DMS79 treated with DMSO at 0.1 percent for 48 hours (cell line): ENCODE measurements at places on chromosomes 4 and X.

- DNase-seq: no peak
Observed at GRCh38 chrX:50877310-50877709, 33.2 kb upstream of the BMP15 start.

- DNase-seq: no peak
Observed at GRCh38 chr4:88911246-88912212, 145.5 kb downstream of the FAM13A start.

DNA sequence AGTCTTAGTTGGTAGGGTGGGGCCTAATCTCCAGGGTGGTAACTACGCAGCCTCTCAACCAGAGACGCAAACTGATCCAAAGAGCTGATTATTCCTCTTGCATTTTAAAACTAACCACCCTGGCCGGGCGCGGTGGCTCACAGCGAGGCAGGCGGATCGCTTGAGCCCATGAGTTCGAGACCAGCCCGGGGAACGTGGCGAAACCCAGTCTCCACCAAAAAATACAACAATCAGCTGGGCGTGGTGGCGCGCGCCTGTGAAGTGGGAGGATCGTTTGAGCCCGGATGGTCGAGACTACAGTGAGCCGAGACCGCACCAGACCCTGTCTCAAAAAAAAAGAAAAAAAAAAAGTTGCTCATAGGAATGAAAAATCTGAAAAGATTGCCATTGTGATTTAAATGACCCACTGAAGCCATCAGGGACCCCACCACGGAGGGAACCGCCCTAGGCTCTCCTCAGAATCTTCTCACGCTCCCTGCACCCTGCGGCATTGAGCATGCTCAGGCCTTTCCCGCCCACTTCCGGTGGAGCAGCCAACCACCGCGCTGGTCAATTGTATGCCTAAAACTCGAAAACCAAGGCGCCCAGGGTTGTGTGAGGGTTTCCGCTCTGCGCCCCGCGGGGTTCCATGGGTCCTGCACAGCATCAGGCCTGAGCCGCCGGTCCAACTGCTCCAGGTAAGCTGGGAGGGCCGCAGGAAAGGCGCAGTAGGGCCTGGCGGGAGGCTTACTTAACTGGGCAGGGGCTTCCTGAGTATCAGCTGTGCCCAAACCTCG lies at the start of gene TRIM60:
Gene TRIM60, plus strand, starts transcription at position 564 of the 776 bp plus-strand sequence. CDS start 8,074 bp downstream, outside the sequence.
- no peak for DNase-seq

GRCh38 chr4:19380600-19380999 lies 871.1 kb upstream of the SLIT2 start:
- no peak for DNase-seq

- DNase-seq: no peak
Observed at GRCh38 chr4:53676402-53676871, 85.2 kb upstream of the LNX1 start.

DNA sequence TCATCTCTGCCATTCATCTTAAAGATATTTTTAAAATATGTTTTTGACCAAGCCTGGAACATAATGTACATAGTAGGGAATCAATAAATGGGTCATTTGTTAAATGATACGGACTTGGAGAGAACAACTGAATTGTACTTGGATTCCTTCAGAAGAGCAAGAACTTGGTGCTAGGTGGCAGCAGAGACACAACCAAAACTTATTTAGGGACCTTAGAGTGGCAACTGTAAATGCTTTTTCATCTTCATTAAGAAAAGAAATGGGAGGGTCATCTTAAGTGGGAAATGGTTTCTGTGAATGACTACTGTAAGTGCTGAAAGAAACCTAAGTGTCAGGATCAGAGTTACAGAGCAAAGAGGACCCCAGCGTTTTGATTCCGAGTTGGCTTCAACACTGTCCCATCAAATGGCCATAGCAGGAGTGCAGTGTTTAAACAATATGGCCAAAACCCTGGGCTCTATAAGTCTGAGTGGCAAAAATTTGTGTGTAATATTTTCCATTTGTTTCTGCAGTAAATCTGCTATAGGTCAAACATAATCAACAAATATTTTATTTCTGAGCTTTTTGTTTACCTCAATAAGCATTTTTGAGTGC lies 213.6 kb downstream of the PALLD start:
- no peak for DNase-seq

DNA sequence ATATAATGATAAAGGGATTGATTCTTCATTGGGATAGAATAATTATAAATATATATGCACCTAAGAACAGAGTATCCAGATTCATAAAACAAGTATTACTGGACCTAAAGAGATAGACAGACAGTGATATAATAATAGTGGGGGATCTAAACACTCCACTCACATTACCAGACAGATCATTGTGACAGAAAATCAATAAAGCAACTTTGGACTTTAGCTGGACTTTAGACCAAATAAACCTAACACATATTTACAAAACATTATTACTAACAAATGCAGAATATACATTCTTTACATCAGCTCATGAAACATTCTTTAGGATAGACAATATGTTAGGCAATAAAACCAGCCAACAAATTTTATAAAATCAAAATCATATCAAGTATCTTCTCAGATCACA lies 14.6 kb downstream of the AGTR2 start:
- DNase-seq: no peak

DNA sequence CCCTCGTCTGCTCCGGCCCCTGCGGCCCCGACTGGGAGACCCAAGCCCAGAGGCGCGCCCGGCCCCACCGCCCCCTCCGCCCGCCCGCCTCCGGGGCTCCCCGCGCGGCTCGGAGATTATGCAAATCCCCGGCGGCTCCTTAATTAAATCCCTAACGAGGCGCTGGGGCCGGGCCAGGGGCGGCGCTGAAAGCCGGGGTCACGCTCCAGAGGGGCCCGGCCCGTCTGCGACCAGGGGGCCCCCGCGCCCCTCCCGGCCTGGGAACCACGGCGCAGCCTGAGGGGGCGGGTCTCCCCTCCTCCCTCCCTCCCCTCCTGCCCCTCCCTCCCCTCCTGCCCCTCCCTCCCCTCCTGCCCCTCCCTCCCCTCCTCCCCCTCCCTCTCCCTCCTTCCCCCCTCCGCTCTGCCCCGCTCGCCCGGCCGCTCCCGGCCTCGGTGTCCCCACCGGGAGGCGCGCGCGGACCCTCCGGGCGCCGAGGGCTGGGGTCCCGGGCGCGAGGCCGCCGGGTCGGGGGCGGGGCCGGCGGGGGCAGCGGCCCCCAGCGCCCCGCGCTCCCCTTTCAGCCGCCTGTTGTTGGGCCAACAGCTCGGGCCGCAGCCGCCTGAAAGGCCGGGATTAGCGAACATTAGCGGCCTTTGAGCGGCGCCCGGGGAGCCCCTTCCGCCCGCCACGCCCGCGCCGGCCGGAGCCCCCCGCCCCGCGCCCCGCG lies 25.9 kb upstream of the FGFR3 start:
- no peak for DNase-seq

DNA sequence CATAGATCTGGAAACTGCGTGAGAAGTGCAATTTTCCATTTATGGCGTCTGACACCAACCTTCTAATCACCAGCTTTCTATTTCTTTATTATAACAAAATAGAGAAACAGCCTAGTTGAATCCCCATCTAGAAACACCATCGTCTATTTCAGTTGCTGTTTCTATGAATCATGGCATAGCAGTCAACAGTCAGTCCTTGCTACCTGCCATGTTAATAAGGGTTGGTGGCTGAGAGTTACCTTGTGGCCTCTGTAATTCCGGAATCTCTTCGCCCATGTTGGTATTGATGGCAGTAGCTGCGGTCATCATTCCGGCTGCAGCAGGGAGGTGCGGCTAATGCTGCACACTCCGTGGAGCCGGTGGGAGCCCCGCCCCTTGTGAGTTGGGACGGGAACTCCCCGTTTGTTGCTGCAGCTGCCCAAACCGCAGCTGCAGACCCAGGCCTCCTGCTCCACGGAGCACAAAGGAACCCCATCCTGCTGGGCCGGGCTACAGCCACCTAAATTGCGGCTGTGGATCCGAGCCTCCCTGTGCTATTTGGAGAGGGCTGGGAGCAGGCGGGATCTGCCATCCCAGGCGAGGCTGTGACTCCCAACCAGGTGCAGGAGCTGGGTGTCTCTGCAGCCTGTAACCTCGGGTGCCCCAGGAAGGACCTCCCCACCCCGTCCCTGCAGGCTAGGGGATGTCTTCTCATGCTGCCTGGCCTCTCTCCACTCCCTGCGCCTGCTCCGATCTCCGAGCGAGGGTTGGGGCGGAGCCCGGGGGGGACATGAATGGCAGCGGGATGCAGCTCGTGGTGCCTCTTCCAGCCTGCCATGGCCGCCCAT lies 115.4 kb upstream of the STK26 start:
- no peak for DNase-seq

DNA sequence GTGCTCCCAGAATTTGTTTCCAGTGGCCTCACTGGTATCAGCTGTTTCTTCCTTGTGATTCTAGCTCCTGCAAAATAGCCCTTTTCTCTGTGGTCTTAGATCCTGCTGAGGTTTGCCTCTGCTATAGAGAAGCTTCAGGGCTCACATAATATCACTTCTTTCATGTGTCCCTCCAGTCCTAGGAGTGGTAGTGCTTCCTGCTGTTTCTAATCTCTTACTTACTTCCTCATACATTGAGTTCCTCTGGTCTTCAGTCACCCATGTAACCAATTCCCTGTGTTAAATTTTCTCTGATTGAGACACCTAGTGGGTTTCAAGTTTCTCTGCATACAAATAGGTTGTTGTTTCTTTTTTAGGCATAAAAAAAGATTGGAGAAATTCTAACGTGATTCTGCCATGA lies 1567.9 kb downstream of the ARAP2 start:
- no peak for DNase-seq

GRCh38 chr4:149985981-149986380 lies 92.3 kb upstream of the DCLK2 start:
- DNase-seq: no peak

- no peak for DNase-seq
Observed at GRCh38 chr4:93648258-93648657, 180.3 kb upstream of the ATOH1 start.

DNA sequence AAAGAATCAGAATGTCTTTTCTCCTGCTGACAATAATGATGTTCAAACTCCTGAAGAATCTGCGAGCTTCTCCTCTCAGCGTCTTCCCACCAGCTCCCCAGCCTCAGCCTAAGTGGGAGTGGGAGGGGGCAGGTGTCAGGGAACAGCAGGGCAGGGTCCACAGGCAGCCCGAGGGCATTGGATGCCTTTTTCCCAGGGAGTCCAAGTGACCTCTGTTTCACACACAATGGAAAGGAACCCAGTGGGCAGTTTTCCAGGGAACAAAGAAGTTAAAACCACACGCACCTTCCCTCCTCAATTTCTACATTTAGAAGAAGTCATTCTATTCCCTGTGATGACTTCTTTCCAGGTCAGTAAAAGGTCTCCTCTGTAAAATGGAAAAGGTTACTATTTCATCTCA lies 278.5 kb downstream of the PARM1 start:
- DNase-seq: no peak

DNA sequence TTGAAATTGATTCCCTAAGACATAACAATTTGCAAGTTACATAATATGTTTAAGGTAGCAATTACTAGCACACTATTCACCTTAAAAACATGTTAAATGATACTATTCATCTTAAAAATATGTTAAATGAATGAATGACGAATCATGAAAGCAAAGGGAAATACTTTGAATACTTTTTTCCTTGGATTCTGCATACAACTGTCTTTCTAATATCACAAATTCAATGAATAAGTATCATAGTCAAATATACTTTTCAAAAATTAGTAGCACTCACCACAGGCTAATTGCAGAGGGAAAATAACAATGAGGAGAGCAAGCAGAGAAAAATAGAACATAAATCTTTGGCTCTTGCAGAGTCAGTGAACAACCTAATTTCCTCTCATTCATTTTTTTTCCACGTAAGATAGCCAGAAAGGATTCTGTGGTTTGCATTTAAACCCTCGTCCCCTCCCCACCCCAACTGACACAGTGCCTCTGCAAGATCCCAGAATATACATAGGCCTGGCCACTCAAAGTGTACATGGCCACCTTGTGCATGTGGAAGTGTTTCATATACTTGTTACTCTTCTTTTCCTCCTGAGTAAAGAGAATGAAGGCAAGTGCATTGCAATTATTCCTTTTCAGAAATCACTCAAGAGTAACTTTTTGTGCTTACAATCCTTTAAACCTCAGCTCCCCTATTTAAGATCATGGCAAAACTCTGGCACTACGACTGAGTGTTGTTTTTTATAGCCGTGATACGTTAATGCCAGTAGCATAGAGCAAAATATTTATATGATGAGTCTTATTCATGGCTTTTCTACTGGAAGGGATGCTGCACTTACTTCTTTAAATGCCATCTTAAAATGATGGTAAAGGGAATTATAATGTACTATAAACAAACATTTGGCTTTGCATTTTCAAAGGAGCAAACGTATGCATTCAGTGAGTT lies 236.4 kb downstream of the PDGFC start:
- no peak for DNase-seq

- DNase-seq: no peak
Observed at GRCh38 chr4:40722576-40723161, 27.1 kb upstream of the NSUN7 start.
